Bronchial epithelial cell (primary cell): ENCODE measurements at places on chromosomes 4 and X. TPM values are rescaled to one million over a fixed set of nuclear protein-coding genes. Genes with fewer than 3 reads are reported as not detected.
A peak's percentile ranks its signal among the peaks of the same experiment; 100 is the strongest.

DNA sequence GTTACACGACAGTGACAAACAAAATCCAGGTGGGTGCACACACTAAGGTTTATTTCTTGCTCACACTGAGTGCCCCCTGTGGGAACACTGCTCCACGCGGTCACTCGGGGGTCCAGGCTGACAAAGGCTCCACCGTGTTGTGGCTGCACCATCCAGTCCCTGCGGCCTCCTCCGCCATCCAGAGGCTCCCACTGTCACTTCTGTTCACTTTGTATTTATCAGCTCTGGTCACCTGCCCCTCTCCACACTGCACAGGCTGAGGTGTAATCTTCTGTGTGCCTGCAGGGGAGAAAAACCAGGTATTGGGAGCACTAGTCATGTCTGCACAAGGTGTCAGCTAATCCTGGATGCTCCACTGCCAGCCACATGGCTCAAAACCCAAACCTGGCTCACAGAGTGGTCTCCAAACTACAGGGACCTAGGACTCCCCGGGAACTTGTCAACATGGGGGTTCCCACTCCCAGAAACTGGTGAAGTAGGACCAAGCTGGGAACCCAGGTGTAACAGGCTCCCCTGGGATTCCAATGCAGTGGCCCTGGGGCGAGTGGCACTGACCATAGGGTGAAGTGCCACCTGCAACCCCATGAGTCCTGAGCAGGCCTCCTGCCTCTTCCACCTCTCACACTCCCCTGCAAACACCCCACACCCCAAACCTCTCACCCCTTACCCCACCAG lies 25.5 kb downstream of the HMX1 start:
- no peak for DNase-seq

GRCh38 chrX:32514986-32515385 lies 696.4 kb downstream of the DMD start:
- no peak for DNase-seq

GRCh38 chr4:159497936-159498335 lies 395.1 kb downstream of the RAPGEF2 start:
- no peak for DNase-seq

GRCh38 chrX:19743386-19743785 lies 144.0 kb downstream of the SH3KBP1 start:
- no peak for DNase-seq

Gene TNMD
- not detected in 2 replicates for total RNA-seq

Gene NMU
- total RNA-seq: 4.2 and 20.4 TPM in 2 replicates

DNA sequence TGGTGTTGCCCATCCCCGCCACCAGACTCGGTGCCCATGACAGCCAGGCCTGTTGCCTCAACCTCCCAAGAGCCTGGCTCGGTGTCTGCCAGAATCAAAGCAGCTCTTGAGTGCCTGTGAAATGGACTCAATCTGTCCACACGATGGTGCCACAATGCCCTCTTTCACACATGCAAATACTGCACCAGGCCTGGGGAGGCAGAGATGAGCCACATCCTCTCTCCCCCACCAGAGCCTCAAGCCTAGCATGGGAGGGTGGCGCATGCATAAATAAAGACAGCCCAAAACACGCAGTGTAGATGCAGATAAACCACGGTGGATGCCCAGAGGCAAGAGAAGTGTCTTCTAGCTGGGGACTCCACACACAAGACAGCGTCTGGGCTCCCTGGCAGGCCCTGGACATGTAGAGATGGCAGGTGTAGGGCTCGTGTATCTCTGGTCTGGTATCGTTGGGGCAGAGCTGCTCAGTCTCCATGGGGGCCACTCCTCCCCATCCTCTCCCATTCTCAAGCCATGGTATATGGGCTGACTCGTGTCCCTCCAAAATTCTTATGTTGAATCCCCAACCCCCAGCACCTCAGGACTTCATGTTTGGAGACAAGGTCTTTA lies 65.6 kb downstream of the JAKMIP1 start:
- DNase-seq: no peak

DNA sequence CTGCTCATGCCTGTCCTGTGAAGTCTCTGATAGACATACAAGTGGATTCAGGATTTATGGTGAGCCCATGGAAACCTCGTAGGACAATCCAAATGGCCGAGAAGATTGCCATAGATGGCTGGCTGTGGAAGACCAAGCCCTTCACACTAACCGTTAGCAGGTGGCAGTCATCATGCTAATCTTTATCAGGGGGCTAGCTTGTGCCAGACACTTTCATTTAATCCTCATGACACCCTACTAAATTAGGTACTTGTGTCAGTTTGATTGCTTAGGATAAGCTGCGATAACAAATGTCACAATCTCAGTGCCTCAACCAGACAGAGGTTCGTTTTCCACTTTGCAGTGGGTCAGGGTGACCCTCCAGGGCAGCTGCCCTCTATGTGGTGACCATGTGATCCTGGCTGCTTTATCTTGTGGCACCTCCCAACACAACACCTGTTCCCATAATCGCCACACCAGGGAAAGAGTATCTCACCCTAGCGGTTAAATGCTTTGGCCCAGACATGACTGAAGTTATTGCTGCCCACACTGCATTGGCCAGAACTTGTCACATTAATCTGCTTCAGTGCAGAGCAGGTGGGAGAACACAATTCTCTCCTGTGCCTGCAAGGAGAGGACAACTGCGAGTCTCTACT lies 60.8 kb downstream of the REPS2 start:
- no peak for DNase-seq

- no peak for DNase-seq
Measured at GRCh38 chr4:48777739-48778138, 2.3 kb downstream of the FRYL start.

DNA sequence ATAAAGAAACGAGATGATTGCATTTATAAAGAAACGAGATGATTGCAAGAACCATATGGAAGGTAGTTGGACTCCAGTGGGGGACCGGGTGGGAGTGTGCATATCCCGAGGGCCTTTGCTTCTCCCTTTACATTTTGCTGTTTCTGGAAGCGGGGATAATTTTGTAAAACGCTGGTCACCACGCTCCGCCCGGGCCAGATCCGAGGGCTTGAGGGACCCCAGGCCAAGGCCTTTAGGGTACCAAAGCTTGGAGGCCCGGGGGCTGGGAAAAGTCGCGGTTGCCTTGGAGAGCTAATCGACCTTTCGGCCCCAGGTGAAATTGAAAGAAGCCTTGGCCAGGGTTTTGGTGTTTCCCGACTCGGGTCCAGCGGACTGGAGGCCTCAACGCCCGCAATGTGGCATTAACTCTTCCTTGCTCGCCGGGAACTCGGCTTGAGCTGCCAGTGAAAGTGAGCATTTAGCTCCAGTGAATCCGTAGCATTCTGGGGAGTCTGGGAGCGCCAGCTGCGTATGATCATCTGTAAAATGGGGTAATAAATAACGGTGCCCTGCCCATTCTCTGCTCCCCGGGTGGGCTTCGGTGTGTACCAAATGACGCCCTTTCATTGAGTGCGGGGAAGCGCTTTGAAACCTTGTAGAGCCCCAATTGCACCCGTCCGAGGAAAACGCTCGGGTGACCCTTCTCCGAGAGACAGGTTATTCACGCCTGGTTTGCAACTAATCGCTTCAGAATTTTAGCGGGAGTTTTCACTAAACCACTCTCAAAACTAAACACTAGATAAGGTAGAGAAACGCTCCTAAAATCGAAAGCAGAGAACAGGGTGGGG lies 4.5 kb downstream of the NKX3-2 start:
- no peak for DNase-seq

DNA sequence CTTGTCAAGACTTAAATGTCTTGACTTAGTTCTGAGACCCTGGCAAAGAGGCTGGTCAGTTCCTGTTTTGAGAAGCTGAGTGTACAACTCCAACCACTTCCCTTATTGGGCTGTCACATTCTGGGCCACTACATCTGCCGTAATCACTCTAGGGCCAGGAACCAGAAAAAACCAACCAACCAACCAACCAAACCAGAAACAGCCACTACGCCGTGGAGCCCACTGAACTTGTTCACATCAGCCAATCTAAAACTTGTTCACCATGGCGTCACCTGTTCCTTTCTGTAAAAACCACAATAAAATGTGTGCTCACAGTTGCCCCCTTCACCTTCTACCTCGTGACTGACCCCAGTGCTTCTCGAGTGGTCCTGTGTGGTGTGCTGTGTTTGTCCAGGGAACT lies 107.3 kb downstream of the JADE1 start:
- DNase-seq: no peak

DNA sequence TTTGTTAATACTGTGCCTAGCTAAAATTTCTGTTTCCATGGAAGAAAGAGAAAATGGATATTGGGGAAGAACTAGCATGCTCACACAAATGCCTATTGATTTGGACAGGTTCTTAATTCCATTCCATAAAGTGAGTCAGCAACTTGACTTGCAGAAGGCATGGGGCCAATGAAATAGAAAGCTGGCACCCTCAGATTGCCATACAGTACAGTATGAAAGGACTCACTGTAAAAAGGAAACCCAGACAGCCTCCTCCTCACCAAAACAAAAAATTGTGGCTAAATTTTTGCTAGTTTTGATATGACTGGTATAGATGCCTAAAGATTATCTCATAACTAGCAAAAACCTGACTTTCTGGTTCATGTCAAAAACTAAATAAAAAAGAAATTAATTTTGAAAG lies 11.2 kb upstream of the TAB3 start:
- peak; percentile 42 for DNase-seq

GRCh38 chr4:17786567-17786966 lies 5.1 kb upstream of the FAM184B start:
- peak; percentile 18 for DNase-seq

Gene LINC00632
- total RNA-seq: 0.26 and 0.53 TPM in 2 replicates

GRCh38 chr4:56790691-56791091 lies 30.8 kb downstream of the SPINK2 start:
- no peak for DNase-seq

GRCh38 chr4:16230308-16230707 lies 4.0 kb upstream of the TAPT1 start:
- DNase-seq: no peak

- no peak for DNase-seq
Measured at GRCh38 chr4:85676850-85677590, 202.1 kb downstream of the ARHGAP24 start.

- DNase-seq: peak; percentile 92
Measured at GRCh38 chrX:19677121-19677520, 161.8 kb upstream of the MAP3K15 start.
